Mucosa of gallbladder (tissue), 1 donor: ENCODE measurements at places on chromosomes 4 and X. TPM values are rescaled to one million over a fixed set of nuclear protein-coding genes. Genes with fewer than 3 reads are reported as not detected.

Gene ENPP6
- 0.60 TPM for total RNA-seq

Gene IL2
- 3.4 TPM for total RNA-seq

Gene PRDM8
- total RNA-seq = 4.1 TPM

Gene FGFBP1
- not detected for total RNA-seq

Gene ATP6AP1
- 108 TPM for total RNA-seq

DNA sequence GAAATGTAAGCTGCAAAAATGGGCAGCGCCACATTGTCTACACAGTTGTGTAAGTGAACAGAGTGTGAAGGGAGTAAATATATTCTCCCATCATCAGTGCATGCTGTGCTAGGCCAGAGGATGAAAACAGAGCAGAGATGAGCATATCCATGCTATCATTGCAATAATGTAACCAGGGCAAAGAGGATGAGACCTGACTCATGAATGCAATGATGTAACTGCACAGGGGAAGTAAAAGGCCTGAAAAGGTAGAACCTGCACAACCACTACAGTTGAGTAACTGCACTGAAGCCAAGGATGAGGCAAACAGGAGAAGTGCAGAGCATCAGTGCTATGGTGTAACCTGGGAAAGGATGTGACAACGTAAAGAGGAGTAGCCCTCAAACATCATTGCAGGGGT, 220.4 kb upstream of the FAM47C start:
- no peak for DNase-seq

DNA sequence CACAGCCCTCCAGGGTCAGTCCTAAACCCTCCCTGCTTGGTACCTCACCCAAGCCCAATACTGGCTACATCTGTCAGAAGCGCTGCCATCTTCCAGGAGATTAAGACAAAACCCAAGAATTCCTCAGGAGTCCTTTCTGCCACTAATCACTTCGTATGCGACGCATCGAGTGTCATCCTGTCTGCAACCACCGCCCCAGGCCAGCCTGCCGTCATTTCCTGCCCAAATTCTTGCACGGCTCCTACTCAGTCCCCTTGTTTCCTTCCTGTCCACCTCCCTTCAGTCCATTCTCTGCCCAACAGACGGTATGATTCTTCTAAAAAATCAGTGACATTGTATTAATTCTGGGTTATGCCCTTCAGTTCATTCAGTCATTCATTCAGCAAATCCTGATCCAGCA, 113.6 kb downstream of the NFKB1 start:
- DNase-seq = no peak

GRCh38 chrX:93598076-93598475, 75.3 kb downstream of the NAP1L3 start:
- DNase-seq = no peak

DNA sequence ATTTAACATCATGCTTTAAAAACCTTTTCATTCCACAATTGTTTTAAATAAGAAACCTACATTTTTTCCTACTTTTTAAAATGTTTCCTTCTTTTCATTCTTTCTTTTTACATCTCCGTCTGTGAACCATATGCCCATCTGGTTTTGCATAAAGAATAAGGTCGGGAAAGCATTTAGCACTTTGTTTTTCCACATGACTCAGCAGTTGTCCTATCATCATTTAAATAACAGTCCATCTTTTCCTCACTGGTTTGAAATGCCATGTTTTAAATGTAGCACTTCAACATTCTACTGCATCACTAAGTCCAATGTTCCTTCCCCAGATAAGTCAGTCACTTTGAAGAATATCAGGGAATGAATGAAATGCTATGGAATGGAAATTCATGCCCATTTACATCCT, 128.4 kb downstream of the SH3RF1 start:
- no peak for DNase-seq

GRCh38 chr4:78298618-78299017, 241.5 kb downstream of the FRAS1 start:
- DNase-seq = no peak

DNA sequence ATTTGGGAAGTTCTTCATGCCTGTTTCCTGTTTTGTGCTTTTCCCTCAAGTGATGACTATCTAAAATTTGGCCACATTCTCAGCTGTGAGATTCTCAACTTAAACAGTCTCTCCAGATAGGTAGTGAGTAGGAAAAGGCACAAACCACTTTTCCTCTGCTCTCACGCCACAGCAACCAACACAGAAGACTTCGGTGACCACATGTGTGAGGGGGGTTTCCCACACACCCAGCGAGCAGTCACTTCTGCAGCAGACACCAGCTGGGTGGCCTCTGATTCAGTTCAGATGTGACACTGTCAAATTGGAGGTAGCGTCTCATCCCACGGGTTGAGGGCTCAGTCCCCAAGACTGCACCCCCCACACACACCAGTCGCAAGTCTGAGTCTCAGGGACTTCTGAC, 25.1 kb upstream of the CLDN34 start:
- no peak for DNase-seq

DNA sequence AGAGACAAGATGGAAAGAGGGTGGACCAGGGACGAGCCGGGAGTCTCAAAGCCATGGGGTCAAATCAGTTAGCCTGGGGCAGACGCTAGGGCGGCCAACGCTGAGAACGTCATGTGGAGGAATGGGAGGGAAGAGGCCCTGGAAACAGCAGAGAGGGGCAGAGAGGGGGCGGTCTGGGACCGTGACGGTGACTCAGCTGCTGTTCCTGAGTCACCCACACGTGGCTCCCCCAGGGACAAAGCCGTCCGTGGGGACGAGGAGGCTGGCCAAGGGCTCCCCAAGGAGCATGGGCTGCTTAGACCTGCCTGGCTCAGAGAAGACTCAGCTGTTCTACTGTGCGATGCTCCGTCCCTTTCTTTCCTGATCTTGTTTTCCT, 108.4 kb upstream of the LRPAP1 start:
- no peak for DNase-seq

DNA sequence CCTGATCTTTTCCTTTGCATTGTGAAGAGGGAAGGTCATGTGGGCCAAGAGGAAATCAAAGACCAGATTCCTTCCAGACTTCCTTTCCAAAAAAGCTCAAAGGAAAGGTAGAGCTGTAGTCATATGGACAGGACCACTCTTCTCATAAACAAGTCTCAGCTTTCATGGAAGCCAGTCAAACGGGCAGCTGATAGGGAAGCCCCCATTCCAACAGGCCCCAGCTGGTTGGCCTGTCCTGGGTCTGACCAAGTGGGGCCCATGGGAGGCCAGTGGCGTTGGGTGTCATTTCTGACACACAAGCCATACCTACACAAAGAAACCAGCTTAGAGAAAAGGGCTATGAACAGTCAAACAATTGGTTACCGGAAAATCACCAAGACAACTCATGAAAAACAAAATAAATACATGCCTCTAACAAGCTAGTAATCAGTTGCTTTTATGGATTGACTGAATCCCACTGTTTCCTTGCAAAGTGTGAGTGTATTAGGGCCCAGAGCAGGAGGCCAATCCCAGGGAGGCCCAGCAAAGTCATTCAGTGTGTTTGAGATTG, 149.6 kb upstream of the MAMLD1 start:
- DNase-seq = no peak

GRCh38 chr4:152563209-152563608, 27.3 kb upstream of the FBXW7 start:
- no peak for DNase-seq

- no peak for DNase-seq
These were observed 203.3 kb upstream of the PCDH18 start for GRCh38 chr4:137735561-137736104.

DNA sequence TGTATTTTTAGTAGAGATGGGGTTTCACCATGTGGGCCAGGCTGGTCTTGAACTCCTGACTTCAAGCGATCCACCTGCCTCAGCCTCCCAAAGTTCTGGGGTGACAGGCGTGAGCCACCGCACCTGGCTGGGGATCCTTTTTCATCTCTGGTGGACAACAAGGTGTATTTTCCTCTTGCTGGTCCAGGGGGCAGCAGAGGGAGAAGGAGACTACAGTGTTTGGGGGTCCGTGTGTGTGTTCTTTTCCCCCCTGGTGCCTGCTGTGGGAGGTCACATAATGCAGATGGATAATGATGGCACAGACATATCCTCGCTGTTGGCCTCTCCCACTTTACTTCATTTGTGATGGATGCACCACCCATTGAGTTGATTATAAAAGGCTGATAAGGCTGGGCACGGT, 39.0 kb upstream of the CD99 start:
- no peak for DNase-seq

DNA sequence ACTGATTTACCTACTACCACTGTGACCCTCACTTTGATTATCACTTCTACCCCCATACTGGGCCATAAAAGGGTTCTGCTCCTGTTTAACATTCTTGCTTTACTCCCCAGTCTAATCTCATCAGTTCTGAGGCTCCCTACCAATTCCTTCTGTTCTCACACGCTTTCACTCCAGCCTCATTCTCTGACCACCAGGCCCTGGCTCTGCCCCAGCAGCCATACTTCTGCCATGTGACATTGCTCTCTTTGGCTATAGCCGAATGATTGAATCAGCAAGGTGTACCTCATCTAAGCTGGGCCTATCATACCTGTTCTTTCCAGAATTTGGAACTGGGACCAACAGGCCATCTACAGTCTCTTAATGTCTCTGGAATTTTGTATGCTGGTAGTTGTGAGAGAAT, 14.4 kb upstream of the ELF2 start:
- DNase-seq = no peak

GRCh38 chr4:14072506-14072905, 445.0 kb upstream of the BOD1L1 start:
- DNase-seq = no peak

GRCh38 chr4:181950372-181951127, 292.7 kb upstream of the TENM3 start:
- no peak for DNase-seq

GRCh38 chrX:17373337-17373736, 1.7 kb upstream of the NHS start:
- no peak for DNase-seq

DNA sequence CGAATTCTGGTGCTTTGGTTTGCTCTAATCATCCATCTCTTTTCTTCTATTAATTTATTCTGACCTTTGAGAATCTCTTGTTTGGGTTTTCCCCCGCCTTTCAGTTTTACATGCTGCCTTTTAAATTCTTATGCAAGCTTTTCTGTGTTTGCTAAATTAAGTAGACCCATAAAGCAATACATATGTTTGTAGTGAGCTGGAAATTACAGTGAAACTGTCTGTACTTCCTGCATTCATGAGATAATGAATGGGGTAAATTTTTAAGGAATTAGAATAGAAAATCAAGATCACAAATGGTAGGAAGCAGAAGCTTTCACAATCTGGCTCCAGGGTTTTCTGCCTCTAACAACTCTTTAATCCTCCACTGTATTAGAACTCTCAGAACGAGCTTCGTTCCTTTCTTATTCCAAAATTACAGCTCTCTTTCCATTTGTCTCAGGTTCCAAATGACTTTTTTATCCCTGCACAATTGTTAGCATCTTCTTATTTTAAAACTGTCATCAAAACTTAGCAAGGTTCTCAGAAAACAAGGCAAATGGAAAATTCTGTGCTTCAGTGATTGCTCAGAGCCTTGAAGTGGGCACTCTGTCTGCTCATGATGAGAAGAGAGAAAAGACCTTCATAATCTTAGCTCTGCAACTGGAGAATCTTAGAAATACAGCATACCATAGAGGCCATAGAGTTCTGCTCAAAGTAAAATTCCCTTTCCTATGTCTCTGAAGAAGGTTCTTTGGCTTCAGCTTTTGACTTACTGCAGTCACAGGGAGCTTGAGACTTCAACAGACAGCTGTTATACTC, 108.2 kb downstream of the EGF start:
- no peak for DNase-seq
